ENCODE measurements at places on chromosomes 5 and 9. TPM values are rescaled to one million over a fixed set of nuclear protein-coding genes. Genes with fewer than 3 reads are reported as not detected.

Gene HTR4
- total RNA-seq: not detected

Gene PHF2
- total RNA-seq: 13.6 TPM

DNA sequence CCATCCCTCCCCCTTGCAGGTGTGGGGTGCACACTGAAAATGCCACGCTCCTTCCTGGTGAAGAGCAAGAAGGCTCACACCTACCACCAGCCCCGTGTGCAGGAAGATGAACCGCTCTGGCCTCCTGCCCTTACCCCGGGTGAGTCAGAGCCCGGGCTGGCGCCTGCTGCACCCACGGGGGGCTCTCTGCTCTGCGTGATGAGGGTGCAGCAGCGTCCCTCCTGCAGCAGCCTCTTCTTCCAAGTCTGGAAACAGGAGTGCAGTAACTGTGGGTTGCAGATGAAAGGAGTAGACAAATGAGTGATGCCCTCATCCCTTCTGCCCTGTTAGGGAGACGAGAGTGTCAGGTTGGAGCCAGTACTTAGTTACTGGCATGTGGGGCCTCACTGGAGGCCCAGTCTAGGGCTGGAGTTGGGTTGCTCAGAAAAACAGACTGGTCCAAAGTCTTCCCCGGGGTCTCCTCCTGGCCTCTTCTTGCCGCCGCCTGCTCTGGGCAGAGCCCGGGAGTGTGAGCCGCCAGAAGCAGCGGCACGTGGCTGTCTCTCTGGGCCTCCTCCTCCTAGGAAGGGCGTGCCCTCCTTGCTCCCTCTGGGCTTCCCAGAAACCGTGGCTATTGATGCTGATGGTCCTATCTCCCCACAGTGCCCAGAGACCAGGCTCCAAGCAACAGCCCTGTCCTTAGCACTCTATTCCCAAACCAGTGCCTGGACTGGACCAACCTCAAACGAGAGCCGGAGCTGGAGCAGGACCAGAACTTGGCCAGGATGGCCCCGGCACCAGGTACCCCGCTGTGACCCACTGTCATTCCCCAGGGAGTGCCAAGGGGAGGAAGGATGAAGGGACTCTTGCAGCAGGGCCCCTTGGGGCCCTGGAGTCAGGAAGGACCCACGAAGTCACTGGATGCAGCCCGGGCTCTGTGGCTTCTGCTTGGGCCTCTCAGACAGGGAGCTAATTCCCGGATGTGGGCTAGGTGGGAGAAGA is 8.4 kb downstream of the GFI1B start:
- DNase-seq: peak; percentile 23

- DNase-seq: no peak
Observed at GRCh38 chr5:135215617-135216470, 181.8 kb upstream of the PITX1 start.

DNA sequence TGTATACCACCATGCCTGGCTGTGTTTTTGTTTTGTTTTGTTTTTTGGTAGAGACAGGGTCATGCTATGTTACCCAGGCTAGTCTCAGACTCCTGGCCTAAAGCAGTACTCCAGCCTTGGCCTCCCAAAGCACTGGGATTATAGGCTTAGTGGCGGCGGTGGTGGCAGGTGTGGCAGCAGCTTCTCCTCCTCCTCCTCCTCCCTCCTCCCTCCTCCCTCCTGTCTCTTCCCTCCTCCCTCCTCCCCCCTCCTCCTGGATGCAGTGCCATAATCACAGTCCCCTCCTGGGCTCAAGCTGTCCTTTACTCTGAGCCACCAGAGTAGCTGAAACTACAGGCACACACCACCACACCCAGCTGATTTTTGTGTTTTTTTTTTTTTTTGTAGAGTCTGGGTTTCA is 71.2 kb downstream of the UHRF2 start:
- DNase-seq: no peak

Gene GABRA1
- total RNA-seq: not detected

DNA sequence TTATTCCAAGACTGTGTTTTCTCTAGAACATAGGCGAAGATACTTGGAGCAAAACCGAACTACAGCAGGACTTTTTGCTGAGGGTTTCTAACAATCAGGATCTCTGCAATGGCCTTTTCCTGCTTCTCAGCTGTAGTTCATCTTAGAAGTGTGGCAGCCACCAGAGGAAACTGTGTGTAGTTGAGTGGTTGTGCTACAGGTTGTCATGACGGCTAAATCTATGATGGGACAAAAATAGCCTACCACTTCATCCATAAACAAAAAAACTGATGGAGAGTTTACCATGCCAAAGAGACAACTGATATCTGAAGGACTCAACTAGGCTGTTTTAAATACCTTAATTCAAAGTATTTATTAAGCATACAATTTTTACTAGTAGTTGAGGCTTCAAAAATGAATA is 28.2 kb upstream of the DMAC1 start:
- DNase-seq: no peak

DNA sequence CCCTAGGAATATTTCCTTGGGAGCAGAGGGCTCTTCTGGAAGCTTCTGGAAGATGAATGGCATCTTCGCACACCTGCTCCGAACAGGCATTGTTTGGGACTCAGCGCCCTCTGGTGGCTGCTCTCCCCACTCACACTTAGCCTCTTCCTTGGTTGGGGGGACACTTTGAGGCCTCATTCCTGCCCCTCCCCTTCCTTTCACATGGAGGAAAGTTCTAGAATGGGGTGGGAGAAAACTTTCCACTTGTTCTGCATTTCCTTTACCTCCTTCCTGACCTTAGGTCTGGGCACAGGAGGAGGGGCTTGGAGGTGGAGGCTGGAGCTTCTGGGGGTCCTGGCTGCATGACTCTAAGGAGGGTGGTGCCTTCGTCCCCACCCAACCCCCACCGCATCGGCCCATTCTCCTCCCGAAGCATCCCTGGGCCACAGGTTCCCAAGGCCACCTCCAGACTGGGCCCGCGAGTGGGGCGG is 19.3 kb upstream of the SMIM32 start:
- peak; percentile 26 for DNase-seq

Gene MEIKIN
- total RNA-seq: not detected

GRCh38 chr5:128234928-128235641 is 151.5 kb downstream of the SLC12A2 start:
- no peak for DNase-seq

Gene DRD1
- total RNA-seq: not detected

Gene PCDHGB3
- 1.5 TPM for total RNA-seq

GRCh38 chr5:175471628-175472027 is 6.7 kb upstream of the SFXN1 start:
- no peak for DNase-seq

Gene FOXE1
- total RNA-seq: not detected

DNA sequence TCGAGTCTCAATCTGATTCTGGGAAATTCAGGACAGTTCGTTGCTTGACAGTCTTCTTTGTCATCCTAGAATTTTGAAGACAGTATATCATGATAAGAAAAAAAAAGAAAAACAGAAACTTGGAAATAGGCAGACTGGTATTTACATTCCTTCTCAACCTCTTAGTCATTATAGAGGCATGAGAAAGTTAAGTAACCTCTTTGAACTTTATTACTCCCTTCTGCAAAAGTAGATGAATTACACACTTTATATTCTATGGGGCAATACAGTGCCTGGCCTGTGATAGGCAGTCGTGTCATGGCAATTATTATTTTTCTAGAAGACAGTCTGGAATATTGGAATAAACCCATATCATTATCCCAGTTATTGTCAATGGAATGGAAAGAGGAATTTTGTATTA is 828.9 kb downstream of the TLR4 start:
- peak; percentile 16 for DNase-seq

Gene OR13J1
- total RNA-seq: not detected

GRCh38 chr9:79858508-79858907 is 286.7 kb downstream of the TLE4 start:
- peak; percentile 72 for DNase-seq

GRCh38 chr5:159732220-159732619 is 184.1 kb upstream of the ADRA1B start:
- DNase-seq: peak; percentile 58

GRCh38 chr9:117796681-117797080 is 92.5 kb downstream of the TLR4 start:
- DNase-seq: no peak

GRCh38 chr5:60883229-60883628 is 39.2 kb upstream of the ELOVL7 start:
- peak; percentile 13 for DNase-seq

Gene TIGD6
- total RNA-seq: 4.0 TPM

- DNase-seq: no peak
Observed at GRCh38 chr5:56833325-56833724, 18.0 kb downstream of the MAP3K1 start.

DNA sequence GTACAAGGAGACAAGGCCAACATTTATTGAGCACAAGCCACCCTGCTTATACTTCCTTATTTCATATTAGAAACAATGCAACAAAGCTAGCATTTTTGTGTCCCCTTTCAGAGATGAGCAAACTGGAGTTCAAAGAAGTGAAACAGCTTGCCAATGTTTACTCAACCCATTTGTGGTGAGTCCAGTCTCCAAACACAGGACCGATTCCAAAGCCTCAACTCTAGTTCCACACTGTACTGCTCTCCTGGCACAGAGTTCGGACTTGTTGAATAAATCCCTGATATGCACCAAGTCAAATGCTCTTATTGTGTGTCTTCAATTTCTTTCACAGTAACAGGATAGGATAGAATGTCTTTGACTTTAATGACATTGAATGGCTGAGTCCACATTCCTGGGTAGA is 604.8 kb upstream of the BRINP1 start:
- DNase-seq: no peak

GRCh38 chr5:172939611-172940267 is 19.5 kb upstream of the RPL26L1 start:
- DNase-seq: no peak

DNA sequence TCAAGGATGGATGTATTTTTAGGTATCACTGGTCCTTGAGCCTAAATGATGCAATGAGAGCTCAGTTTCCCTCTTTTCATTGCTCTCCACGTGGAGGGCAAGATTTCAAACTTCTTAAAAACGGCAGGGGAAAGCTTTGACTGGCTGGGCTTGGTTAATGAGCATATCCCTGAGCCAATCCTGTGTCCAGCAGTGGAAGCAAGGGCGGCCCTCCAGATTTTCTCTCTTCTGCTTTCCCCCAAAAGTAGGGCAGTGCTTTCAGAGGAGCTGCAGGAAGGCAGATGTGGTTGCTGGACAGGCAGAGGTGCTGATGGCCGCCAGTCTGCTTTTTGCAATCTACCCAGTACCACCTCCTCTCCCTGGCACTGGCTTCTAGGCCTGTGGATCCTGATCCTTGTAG is 30.0 kb upstream of the TBC1D2 start:
- DNase-seq: no peak

GRCh38 chr5:74638970-74639806 is 1.3 kb downstream of the ENC1 start:
- DNase-seq: peak; percentile 54

Gene NRARP
- 0.90 TPM for total RNA-seq

Gene TCF7
- not detected for total RNA-seq

- DNase-seq: no peak
Observed at GRCh38 chr9:4980086-4980727, 4.9 kb upstream of the JAK2 start.

GRCh38 chr9:31418419-31418818 is 966.0 kb upstream of the ACO1 start:
- DNase-seq: peak; percentile 0

GRCh38 chr5:64666078-64666477 is 24.2 kb upstream of the SHISAL2B start:
- DNase-seq: peak; percentile 64

DNA sequence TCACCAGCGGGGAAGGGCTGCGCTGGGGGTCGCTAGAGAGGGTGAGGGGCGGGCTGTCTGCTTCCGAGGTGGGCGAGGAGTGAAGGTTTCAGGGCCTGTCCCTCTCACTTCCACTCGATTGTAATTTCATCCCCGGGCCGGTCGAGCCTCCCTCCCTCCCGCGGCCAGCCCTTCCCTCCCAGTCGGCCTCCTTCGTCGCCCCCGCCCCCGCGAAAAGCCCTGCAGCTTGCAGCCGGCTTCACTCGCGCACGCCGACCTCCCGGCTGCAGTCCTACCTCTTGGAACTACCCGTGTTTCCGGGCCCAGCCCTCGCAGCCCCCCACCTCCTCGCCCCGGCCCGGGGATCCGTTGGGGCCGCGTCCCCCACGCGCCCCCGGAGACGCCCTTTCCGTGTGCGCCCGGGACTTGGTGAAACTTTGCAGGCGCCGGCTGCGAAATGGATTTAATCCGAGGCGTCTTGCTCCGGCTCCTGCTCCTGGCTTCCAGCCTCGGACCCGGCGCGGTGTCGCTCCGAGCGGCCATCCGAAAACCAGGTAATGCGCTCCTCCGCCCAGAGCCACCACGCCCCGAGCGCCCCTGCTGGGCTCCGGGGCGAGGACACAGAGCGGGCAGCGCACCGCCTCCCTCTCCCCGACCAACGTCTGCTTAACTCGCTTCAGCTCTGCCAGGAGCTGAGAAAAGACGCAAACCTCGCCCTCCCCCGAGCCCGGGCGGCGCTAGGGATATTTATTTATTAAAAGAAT is at the start of gene EGFLAM:
Gene EGFLAM, plus strand, starts transcription at position 241 of the 743 bp plus-strand sequence. Its CDS starts 196 bp downstream, at position 437.
- DNase-seq: peak; percentile 6

GRCh38 chr5:149268928-149269557 is 2.6 kb upstream of the AFAP1L1 start:
- DNase-seq: peak; percentile 68

- DNase-seq: no peak
Observed at GRCh38 chr5:41575110-41575779, 64.8 kb upstream of the PLCXD3 start.

DNA sequence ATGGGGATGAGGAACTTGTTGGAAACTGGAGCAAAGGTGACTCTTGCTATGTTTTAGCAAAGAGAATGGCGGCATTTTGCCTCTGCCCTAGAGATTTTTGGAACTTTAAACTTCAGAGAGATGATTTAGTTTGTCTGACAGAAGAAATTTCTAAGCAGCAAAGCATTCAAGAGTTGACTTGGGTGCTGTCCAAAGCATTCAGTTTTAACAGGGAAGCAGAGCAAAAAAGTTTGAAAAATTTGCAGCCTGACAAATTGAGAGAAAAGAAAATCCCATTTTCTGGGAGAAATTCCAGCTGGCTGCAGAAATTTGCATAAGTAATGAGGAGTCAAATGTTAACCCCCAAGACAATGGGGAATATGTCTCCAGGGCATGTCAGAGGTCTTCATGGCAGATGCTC is 682.3 kb upstream of the ST8SIA4 start:
- no peak for DNase-seq

Gene CMYA5
- 0.17 TPM for total RNA-seq

Gene HOMER1
- total RNA-seq: 9.5 TPM

- DNase-seq: no peak
Observed at GRCh38 chr9:37390759-37391158, 31.7 kb upstream of the GRHPR start.

DNA sequence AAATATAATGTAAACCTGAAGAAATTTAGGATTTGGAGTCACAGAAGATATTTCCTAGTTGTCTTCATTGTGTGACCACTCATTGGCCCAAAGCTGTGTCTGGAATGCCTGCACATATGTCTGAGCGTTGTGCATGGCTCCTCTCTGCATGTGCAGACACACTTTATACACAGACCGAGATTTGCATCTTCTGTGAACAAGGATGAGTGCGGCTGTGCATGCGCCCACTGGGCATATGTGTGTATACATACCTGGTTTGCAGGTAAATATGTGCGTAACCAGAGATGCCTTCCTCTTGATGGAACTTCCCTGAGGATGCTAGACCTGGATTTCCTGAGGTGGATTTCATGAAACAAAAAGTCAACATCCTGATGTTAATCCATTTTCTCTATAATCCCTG is 19.1 kb downstream of the PHF2 start:
- DNase-seq: no peak

Gene ELL2
- 61.1 TPM for total RNA-seq

Gene CDO1
- 1.4 TPM for total RNA-seq
